ENCODE measurements at places on chromosomes 11 and 22.

- H3K27ac ChIP-seq, result peak overlapping the region; percentile 45
- H3K4me3 ChIP-seq, result no peak overlapping the region
Observed at GRCh38 chr11:18369398-18369797, 25.0 kb upstream of the LDHA start.

GRCh38 chr11:125489166-125489565, 6.9 kb downstream of the FEZ1 start:
- peaks cover 25% of the 10 kb centered on the region for H3K27me3 ChIP-seq
- no peak for DNase-seq
- H3K27ac ChIP-seq, result no peak overlapping the region
- H3K4me1 ChIP-seq, result peaks cover 7% of the 10 kb centered on the region
- no peak overlapping the region for H3K4me3 ChIP-seq
- no peaks in the 10 kb centered on the region for H3K36me3 ChIP-seq

DNA sequence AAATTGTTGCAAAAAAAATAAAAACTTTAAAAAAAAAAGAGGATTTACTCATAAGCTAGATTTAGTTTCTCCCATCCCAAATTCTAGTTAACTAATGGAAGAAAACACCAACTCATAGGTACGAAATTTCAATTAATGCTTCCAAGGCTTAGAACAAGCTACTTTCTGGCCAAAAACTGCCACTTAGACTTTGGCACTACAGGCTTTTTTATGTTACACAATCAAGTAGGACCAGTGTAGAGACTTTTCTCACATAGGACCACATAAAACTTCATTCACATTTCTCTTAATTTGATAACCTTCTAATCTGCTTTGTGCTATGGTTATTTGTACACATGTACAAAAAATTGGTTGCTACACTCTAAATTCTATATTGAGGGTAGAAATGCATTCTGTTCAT, 3.1 kb downstream of the ST13 start:
- H3K4me3 ChIP-seq, result no peak overlapping the region
- no peak for DNase-seq
- no peaks in the 10 kb centered on the region for H3K27me3 ChIP-seq
- H3K4me1 ChIP-seq, result peaks cover 51% of the 10 kb centered on the region
- H3K36me3 ChIP-seq, result peaks cover 6% of the 10 kb centered on the region

- H3K27ac ChIP-seq, result no peak overlapping the region
- H3K4me3 ChIP-seq, result no peak overlapping the region
- H3K4me1 ChIP-seq, result no peaks in the 10 kb centered on the region
- H3K27me3 ChIP-seq, result peaks cover 20% of the 10 kb centered on the region
Observed at GRCh38 chr11:8566613-8567210, 27.3 kb downstream of the STK33 start.

DNA sequence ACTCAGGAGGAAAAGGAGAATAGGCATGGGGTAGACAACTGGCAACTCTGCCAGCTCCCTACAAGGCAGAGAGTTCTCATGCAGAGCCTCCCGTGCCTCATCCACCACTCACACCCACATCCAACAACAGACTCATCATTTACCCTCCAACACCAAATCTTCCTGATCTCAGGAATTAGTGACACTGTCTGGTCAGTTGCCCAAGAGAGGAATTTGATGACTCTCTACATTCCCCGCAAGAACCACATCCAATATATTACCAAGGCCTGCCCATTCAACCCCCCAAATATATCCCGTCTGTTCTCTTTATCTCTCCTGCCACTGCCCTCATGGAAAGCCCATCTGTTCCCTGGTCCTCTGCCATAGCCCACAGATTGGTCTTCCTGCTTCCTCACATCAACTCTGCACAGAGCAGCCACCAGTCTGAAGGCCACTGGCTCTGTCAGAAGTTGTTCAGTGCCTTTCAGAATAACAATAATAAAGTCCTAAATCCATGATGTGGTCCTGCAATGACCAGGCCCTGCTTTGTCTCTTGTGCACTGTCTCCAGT, 57.5 kb upstream of the CD82 start:
- no peak overlapping the region for H3K27ac ChIP-seq
- no peaks in the 10 kb centered on the region for H3K4me1 ChIP-seq
- H3K27me3 ChIP-seq, result peaks cover 10% of the 10 kb centered on the region

GRCh38 chr11:125141686-125142535, 22.6 kb upstream of the PKNOX2 start:
- no peak overlapping the region for H3K4me3 ChIP-seq
- H3K27me3 ChIP-seq, result peaks cover 21% of the 10 kb centered on the region
- peak; percentile 62 for DNase-seq
- H3K36me3 ChIP-seq, result no peaks in the 10 kb centered on the region
- peaks cover 4% of the 10 kb centered on the region for H3K4me1 ChIP-seq

DNA sequence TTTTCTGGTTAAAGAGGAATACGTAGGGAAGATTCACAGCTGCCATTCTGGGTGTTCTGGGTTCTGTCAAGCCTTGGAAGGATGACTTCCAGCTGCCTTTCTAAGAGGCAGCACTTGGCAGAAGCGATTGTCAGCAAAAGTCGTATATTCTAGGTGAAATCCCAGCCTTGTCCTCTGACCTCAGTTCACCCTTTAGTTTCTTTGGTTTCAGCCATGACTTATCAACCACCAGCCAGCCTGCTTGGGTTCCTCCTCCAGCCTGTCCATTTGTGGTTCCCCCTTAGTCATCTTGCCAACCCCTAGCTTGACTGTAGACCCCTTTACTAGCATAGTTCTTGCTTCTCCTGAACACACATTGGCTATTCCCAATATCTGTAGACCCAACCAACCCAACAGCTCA, 102.3 kb upstream of the CD44 start:
- H3K4me1 ChIP-seq, result peaks cover 67% of the 10 kb centered on the region
- DNase-seq, result peak; percentile 49
- peaks cover 5% of the 10 kb centered on the region for H3K36me3 ChIP-seq
- no peak overlapping the region for H3K4me3 ChIP-seq
- H3K27me3 ChIP-seq, result peaks cover 1% of the 10 kb centered on the region

DNA sequence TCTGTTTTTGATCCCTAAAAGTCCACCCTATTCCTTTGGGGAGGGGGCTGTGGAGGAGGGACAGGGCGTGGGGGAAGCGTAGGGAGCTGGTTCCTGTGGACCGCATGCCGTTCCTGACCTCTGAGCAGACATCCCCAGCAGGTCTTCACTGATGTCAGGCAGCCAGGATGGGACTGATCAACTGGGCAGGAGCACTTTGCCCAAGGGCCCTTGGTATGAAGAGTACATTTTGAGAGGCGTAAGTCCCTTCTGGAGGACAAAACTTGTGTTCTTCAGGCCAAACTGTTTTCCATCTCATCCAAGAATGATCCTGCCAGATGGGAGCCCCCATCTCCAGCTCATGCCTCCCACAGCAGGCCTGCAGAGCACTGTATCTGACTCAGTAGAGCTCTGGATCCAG, 80.9 kb upstream of the NARS2 start:
- no peak for DNase-seq
- H3K4me1 ChIP-seq, result peaks cover 24% of the 10 kb centered on the region
- H3K27me3 ChIP-seq, result peaks cover 8% of the 10 kb centered on the region
- no peaks in the 10 kb centered on the region for H3K36me3 ChIP-seq

- H3K4me3 ChIP-seq, result no peak overlapping the region
- no peak overlapping the region for H3K27ac ChIP-seq
- H3K36me3 ChIP-seq, result peaks cover 2% of the 10 kb centered on the region
Observed at GRCh38 chr11:124676386-124676785, 2.7 kb downstream of the SPA17 start.

- H3K27ac ChIP-seq, result peak overlapping the region; percentile 10
- H3K27me3 ChIP-seq, result no peaks in the 10 kb centered on the region
- H3K4me3 ChIP-seq, result no peak overlapping the region
- peaks cover 27% of the 10 kb centered on the region for H3K4me1 ChIP-seq
- peaks cover 8% of the 10 kb centered on the region for H3K36me3 ChIP-seq
Observed at GRCh38 chr11:13303668-13304649, 26.4 kb downstream of the BMAL1 start.

GRCh38 chr11:109706945-109707344, 285.0 kb downstream of the C11orf87 start:
- H3K27me3 ChIP-seq, result no peaks in the 10 kb centered on the region
- no peak overlapping the region for H3K27ac ChIP-seq
- no peak overlapping the region for H3K4me3 ChIP-seq
- H3K4me1 ChIP-seq, result no peaks in the 10 kb centered on the region
- H3K36me3 ChIP-seq, result no peaks in the 10 kb centered on the region

GRCh38 chr11:40227730-40228129, 1231.7 kb downstream of the LRRC4C start:
- DNase-seq, result no peak

GRCh38 chr11:128711136-128711535, 17.3 kb downstream of the FLI1 start:
- no peak overlapping the region for H3K4me3 ChIP-seq
- H3K27ac ChIP-seq, result no peak overlapping the region
- H3K36me3 ChIP-seq, result peaks cover 7% of the 10 kb centered on the region

- no peak overlapping the region for H3K4me3 ChIP-seq
- no peaks in the 10 kb centered on the region for H3K27me3 ChIP-seq
- no peak overlapping the region for H3K27ac ChIP-seq
- H3K4me1 ChIP-seq, result peaks cover 42% of the 10 kb centered on the region
Observed at GRCh38 chr11:118202599-118203422, 22.0 kb downstream of the JAML start.

DNA sequence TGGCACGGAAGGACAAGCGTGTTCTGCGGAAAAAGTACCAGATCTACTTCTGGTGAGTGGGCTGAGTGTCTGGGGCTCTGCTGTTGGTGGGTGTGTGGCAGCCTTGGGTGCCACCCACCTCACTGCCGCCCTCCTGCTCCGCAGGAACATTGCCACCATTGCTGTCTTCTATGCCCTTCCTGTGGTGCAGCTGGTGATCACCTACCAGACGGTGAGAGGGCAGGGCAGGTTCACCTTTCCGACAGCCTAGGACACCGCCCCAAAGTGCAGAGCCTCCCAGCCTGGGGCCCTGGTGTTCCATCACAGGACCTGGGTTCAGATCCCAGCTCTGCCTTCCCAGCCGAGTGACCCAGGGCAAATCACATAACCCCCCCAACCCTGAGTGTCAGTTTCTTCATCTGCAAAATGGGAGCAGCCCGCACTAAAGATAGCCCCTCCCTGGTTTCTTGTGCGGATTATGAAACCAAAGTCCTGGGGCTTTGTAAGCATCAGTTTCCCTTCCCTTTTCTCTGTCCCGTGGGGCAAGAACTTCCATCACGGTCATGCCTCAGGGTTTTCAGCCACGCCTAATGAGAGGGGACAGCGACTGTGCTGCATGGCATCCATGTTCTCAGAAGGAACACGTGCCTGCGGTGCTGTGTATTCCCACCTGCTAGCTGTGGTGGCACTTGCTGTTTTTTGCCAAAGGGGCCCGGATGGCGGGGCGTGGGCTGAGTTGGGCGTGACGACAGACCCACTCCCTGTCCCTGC, 9.8 kb upstream of the TAGLN start:
- no peak for DNase-seq
- H3K27ac ChIP-seq, result no peak overlapping the region
- no peaks in the 10 kb centered on the region for H3K27me3 ChIP-seq
- no peaks in the 10 kb centered on the region for H3K4me1 ChIP-seq

GRCh38 chr11:19508165-19508564, 204.5 kb upstream of the NAV2 start:
- H3K36me3 ChIP-seq, result no peaks in the 10 kb centered on the region
- no peak overlapping the region for H3K27ac ChIP-seq
- no peak for DNase-seq
- peaks cover 19% of the 10 kb centered on the region for H3K27me3 ChIP-seq
- no peak overlapping the region for H3K4me3 ChIP-seq

GRCh38 chr22:23118647-23119493, 22.9 kb downstream of the RSPH14 start:
- H3K27me3 ChIP-seq, result no peaks in the 10 kb centered on the region
- peaks cover 17% of the 10 kb centered on the region for H3K4me1 ChIP-seq
- H3K36me3 ChIP-seq, result peaks cover 3% of the 10 kb centered on the region
- no peak for DNase-seq
- peak overlapping the region; percentile 82 for H3K27ac ChIP-seq

DNA sequence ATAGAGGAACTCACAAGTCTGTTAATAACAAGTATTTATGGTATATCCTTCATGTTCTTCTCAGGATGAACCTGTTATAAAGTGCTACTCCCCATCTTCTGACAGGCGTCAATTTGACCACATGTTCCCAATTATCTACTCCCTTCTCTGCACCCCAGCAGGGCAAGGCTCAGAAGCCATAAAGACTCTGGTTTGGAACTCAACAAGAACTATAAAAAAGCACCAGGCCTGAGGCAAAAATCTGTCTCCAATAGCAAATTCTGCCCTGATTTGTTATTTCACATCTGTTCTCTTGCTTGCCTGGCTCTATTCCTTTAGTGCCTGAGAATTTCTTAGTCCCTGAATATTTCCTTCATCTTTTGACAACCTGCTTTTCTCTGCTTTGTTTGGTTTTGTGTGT, 618.2 kb upstream of the KIRREL3 start:
- no peaks in the 10 kb centered on the region for H3K4me1 ChIP-seq
- H3K27ac ChIP-seq, result no peak overlapping the region
- DNase-seq, result no peak
- H3K27me3 ChIP-seq, result no peaks in the 10 kb centered on the region
- no peak overlapping the region for H3K4me3 ChIP-seq

DNA sequence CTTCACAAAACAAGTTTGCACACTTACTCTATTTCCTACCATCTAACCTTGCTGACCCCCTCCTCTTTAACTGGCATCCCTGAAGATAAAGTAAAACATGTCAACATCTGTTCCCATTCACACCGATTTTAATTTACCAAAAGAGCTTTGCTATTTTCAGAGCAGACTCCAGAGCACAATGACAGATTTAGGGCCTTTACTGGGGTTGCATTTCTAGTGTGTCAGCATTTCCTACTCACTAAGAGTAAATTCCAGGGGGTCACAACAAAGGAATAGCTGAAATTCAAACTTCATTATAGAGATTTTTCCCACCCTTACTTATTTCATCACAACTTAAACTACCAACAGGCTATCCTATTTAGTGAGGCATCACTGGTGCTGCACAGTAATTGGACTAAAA, 60.8 kb downstream of the SOX6 start:
- H3K4me3 ChIP-seq, result no peak overlapping the region
- no peaks in the 10 kb centered on the region for H3K27me3 ChIP-seq
- H3K27ac ChIP-seq, result no peak overlapping the region
- no peaks in the 10 kb centered on the region for H3K4me1 ChIP-seq
- H3K36me3 ChIP-seq, result no peaks in the 10 kb centered on the region
- DNase-seq, result no peak

DNA sequence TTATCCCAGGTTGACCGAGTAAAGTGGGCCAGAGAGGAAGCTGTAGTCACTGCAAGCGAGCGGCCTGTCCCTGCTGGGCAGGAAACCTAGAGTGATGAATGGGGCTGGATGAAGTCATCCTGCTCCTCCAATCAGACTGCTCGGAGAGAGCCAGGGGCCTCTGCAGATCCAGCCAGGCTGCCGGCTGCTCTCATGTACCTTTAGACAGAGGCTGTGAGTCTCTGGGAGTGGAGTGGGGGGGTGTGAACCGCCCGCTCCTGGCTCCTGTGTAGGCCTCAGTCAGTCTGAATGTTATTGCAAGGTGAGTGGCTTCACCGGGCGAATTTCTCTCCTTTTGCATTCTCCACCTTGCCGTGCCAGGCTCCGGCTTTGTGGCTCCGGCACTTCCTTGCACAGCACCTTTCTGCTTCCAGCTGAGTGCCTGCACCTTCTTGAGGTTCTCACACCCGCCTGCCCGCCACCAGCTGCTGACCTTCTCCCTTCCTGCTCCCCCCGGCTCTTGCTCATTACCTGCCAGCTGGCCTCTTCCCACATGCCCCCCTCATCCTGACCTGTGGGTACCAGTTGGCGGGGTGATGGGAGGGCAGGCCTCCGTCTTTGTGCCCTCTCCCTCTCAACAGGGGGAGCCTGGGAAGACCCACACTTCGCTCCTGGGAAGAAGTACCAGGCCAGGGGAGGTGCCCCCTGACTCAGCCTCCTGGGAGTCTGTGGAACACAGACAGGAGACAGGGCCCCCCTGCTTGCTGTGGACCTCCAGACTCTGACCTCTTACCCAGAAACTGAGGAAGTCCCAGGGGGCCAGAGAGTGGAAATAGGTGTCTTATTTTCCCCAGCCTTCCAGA, 79.9 kb downstream of the GRAMD1B start:
- no peak overlapping the region for H3K27ac ChIP-seq
- no peak overlapping the region for H3K4me3 ChIP-seq
- no peak for DNase-seq
- H3K4me1 ChIP-seq, result peaks cover 19% of the 10 kb centered on the region
- peaks cover 4% of the 10 kb centered on the region for H3K36me3 ChIP-seq
- no peaks in the 10 kb centered on the region for H3K27me3 ChIP-seq

Measured in activated CD4-positive, alpha-beta memory T cell treated with anti-CD3 and anti-CD28 coated beads for 36 hours (primary cell).